ENCODE measurements at places on chromosomes 5 and 9.

DNA sequence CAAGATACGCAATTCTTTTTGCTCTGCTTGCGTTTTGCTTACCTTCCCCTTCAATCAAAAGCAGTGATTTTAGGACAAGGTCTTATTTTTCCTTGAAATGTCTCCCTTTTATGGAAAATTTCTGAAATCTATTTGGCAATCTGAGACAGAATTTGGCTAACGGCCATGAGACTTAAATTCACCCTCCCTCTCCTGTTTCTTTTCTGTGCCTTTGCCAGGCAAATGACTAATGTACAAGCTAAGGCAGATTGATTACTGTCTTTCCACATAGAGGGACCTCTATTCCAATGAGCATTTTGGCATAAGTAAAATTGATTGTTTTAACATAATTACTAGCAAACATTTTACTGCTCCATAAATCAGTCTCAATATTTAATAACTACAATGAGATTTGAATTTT is 31.7 kb downstream of the FAM81B start:
- DNase-seq: no peak

DNA sequence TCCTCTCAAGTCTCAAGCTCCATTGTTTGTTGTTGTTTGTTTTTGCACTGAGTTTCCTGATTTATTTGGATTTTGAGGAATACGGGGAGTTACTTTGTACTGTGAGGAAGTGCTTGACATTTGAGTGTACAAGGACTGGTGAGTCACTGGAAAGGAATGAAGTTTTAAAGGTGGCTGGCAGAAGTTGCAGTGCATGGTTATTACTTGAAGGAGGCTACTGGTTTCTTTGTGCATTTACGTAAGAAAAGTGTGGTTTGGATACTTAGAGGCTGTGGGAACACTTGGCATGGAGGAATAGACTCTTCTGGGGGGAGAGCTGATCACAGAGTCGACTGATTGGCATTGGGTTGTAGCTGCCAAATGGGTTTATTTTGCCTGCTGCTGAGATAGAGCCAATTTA is 919.0 kb downstream of the TAF11L14 start:
- DNase-seq: no peak

DNA sequence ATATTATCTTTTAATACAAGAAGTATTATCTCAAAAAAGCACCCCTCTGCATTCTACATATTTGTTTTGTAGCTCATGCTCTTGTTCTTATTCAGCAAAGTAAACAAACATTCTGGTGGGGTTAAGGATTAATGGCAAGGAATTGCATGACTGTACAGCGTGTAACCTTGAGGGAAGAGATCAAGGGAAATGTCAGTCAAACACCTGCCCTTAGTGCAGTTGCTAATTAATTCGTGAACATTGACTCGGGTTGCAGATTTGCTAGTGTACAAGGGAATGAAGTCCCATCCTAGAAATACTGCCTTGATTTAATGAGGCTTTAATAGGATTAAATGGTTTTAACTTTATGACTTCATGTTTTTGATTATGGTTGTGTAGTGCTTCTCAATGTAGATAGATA is 1758.1 kb downstream of the MAT2B start:
- DNase-seq: no peak

DNA sequence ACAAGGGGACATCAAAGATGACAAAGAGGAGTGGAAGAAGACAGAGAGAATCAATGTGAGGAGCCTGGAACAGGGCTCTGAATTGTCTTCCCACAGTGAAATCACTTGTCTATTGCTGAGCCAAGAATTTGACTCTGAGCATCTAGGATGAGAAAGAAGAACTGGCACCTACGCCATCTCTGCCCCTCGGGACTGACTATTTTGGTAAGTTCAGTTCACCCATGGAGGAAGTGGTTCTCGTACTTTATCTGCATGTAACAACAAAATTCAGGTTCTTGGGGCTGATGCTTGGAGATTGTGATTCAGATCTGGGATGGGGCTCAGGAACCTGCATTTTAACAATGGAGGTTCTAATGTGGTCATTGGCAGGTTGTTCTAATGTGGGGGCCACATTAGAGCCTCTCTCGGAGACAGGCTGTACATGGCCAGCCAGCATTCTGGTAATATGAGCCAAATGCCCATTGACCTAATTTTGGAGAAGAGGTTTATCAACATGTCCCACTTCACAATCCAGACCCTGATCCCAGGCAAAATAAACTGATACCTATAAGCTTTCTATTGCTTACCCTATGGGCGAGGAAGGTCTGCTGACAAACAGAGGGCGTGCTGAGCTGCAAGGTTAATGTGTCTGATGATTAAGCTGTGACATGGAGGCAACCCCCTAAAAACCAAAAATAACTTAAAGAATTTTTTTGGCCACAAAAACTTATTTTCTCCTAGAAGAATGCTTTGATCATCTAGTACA is 2.7 kb upstream of the IL12B start:
- DNase-seq: no peak

DNA sequence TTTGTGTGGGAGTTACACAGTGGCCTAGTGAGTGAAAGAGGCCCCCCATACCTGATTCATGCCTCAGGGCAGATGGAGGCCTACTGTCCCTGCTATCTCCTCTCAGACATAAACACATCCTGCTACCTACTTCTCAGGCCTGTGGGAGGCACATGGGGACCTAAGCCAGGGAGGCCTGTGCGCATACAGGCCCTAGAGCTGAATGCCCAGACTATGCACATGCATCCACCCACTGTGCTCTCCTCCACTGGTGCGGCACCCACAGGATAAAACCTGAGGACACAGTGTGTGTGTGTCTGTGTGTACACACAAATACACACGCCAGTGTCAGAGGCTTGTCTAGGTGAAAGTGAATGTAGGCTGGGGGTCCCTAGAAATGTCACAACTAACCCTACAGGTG is 1.4 kb downstream of the PAX5 start:
- DNase-seq: no peak

GRCh38 chr5:2276101-2276500 is 393.4 kb upstream of the IRX4 start:
- no peak for DNase-seq

DNA sequence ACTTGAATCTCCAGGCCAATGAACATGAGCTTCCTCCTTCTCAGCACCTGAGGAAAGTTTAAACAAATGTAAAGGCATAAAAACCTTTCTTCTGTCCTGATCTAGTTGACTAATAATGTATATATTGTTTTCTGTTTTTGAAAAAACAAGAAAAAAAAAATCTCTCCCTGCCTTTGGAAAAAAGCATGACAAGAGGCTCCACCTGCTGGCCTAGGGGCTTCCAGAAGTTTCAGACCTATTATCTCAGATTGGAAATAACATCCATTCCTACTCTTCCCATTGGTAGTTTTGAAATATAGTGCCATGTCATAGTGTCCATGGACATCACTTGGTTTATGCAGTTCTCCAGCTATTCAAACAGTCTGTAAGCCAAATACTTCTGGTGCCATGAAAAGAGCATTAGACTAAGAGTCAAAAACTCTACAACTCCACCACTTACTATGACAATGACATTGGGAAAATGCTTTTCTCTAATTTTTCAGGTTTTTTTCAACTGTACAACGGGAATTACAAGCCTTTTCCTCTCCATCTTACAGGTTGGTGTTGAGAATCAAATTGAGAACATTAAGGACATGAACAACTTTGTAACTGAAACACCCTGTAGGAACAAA is 409.6 kb upstream of the MPDZ start:
- DNase-seq: no peak

- DNase-seq: no peak
Measured at GRCh38 chr5:150469718-150470469, 20.4 kb upstream of the RPS14 start.

DNA sequence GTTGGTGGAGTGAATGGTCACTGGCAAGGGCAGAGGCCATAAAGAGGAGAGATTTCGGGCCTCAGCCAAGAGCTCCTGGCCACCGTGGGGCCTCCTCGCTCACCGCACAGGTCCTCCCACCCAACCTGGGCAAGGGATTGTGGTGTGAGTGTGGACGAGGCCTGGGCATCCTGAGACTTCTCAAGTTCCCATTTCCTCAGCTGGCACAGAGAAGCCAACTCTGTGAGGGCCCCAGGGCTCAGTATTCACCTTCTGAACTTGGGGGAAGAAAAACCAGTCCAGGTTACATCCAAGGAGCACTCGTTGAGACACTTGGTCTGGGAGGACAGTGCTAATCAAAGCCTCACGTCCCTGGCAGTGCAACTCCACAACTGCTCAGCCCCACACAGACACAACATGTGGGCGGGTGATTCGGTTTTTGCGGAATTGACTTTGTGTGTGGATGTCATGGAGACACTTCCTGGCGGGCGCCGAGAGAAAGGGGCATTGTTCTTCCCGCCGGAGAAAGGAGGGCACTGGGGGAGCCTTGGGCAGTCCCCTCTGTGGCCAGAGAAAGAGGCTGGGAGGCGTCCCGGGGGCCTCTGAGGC is 28.5 kb upstream of the NKD2 start:
- DNase-seq: peak; percentile 35

GRCh38 chr9:23945897-23946296 is 119.9 kb upstream of the ELAVL2 start:
- no peak for DNase-seq

- DNase-seq: no peak
Measured at GRCh38 chr5:104937598-104937997, 1375.0 kb upstream of the NUDT12 start.

- DNase-seq: no peak
Measured at GRCh38 chr9:129731477-129732085, 21.3 kb downstream of the PTGES start.

- DNase-seq: peak; percentile 82
Measured at GRCh38 chr9:119968836-119969707, 599.8 kb upstream of the BRINP1 start.

GRCh38 chr5:32909207-32909606 is 198.1 kb downstream of the NPR3 start:
- no peak for DNase-seq

GRCh38 chr5:6827526-6828219 is 114.4 kb downstream of the TENT4A start:
- no peak for DNase-seq

DNA sequence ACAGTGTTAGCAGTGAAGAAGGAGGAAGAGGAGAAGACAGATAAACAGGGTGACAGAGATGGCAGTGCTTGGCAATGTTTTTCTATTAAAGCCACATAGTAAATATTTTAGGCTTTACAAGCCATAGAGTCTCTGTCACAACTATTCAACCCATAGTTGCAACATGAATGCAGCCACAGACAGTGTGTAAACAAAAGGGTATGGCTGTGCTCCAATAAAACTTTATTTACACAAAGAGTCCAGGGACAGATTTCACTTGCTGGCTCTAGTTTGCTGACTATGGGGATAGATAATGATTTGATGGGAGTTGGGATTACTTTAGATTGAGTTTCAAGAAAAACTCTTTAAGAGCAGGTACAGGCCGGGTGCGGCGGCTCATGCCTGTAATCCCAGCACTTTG is 224.8 kb upstream of the SEMA6A start:
- no peak for DNase-seq
